ENCODE measurements at places on chromosomes 13 and 19. TPM values are rescaled to one million over a fixed set of nuclear protein-coding genes. Genes with fewer than 3 reads are reported as not detected.
A peak's percentile ranks its signal among the peaks of the same experiment; 100 is the strongest.

DNA sequence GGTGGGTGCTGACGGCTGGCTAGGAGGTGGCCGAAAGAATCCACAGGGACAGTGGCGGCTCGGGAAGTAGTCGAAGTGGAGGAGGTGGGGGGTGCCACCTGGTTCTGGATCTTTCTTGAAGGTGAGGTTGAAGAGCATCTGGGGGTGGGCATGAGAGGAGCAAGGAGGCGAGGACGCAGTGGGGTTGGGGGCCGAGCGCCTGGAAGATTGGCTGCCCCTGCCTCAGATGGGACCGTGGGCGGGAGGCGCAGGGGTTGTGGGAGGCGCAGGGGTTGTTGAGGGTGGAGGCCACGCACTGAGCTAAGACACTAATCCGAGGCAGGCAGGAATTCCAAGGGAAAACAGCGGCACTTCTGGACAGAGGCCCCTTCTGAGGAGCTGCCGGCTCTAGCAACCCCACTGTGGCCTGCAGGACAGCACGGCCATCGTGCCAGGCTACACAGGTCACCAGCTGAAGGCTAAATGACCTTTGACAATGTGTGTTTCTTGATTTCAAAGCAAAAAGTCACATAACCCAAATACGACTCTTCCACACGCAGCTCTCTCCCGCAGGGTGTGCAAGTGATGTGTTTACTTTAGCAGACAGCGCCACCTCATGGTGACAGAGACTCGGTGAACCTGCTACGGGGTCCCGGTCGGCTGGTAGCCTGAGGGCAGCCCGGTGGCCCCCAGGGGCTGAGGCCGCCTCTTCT, 44.1 kb upstream of the RANBP3 start:
- peak; percentile 71 for DNase-seq

DNA sequence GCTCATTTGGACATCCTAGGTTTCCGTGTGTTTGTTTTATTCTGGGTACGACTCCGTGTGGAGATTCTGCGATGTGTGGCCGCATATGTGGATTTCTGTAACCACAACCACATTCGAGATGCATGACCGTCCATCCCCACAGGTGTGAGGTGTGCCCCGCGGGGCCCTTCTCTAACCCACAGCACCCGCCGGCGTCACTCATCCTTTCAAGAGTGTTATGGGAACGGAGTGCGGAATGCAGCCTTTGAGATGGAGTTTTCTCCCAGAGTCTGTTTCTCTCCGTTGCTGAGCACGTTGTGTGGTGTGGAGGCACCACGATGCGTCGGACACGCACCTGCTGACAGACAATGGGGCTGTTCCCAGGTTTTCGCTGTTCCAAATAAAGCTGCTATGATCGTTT, 40.0 kb downstream of the C13orf46 start:
- no peak for DNase-seq

GRCh38 chr13:54150851-54151250, 1122.2 kb downstream of the OLFM4 start:
- no peak for DNase-seq

GRCh38 chr13:31036731-31037695, 104.6 kb downstream of the TEX26 start:
- DNase-seq, result no peak

Gene KCNJ14
- 1.4 TPM for total RNA-seq

Gene HTR2A
- total RNA-seq, result not detected

Gene OLFM2
- 0.91 TPM for total RNA-seq

DNA sequence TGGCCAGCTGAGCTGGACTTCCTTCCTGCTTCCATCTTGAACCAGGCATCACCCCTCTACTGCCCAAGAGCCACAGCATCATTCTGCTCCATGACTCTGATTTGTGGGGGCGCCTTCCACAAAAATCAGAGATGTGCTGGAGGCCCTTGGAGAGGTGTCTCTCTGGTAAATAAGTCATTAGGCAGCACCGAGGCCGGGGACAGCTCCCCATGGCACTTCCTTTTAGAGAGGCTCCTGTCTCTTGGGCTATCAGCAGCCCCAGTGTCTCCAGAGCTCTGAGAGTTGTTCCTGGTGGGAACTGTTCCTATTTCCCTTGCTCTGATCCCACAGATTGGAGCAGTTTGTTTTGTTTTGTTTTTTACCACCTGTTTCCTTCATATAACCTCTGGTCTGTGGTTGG, 19.9 kb downstream of the NWD1 start:
- DNase-seq, result no peak

GRCh38 chr13:42119041-42119440, 70.6 kb downstream of the DGKH start:
- no peak for DNase-seq

- no peak for DNase-seq
Observed at GRCh38 chr13:61202042-61202441, 213.6 kb downstream of the PCDH20 start.

- no peak for DNase-seq
Observed at GRCh38 chr13:93552596-93552995, 326.0 kb downstream of the GPC6 start.

Gene LRRC8E
- 1.6 TPM for total RNA-seq

- DNase-seq, result no peak
Observed at GRCh38 chr13:28623782-28624706, 34.9 kb upstream of the POMP start.

Gene CEACAM3
- not detected for total RNA-seq

GRCh38 chr19:57747472-57747807, 825 bp downstream of the ZNF776 start:
- no peak for DNase-seq

DNA sequence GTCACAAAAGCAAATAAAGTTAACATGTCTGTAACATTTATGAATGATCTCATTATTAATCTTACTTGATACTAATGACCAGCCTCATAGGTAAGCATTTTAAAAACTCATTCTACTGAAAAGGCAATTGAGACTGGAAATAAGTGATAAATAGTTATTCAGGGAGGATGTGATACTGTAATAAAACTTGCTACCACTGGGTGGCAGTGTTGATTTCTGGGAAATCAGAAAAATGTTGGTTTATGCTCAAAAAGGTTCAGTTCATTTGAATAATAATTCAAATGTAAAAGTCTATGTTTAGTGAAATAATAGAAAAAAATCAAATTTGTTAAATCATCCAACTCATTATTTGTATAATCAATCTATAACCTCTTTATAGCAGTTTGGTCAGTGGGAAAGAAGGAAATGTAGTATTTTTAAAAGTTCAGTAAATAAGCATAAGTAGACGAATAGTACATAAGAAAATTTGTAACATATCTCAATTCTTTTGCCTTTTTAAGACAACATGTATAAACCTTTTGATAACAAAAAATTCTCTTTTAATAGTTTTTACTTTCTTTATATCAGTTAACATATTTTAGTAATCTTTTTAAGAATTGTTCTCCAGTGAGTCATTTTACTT, 9.6 kb downstream of the ABHD13 start:
- DNase-seq, result peak; percentile 55

- DNase-seq, result peak; percentile 83
Observed at GRCh38 chr13:43804461-43805070, 17.8 kb upstream of the ENOX1 start.

DNA sequence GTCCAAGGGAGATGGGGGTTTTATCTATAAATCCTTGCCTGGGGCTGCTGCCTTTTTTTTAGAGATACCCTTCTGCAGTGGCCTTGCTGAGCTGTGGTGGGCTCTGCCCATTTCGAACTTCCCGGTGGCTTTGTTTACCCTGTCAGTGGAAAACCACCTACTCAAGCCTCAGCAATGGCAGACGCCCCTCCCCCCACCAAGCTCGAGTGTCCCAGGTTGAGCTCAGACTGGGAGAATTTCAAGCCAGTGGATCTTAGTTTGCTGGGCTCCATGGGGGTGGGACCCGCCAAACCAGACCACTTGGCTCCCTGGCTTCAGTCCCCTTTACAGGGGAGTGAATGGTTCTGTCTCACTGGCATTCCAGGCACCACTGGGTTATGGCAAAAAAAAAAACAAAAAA, 21.6 kb downstream of the LGALS13 start:
- DNase-seq, result no peak

GRCh38 chr19:10643968-10644259, 10.2 kb upstream of the ILF3 start:
- DNase-seq, result peak; percentile 23

Gene PTPRS
- total RNA-seq, result 16.1 TPM

Gene ZNF471
- 3.1 TPM for total RNA-seq

DNA sequence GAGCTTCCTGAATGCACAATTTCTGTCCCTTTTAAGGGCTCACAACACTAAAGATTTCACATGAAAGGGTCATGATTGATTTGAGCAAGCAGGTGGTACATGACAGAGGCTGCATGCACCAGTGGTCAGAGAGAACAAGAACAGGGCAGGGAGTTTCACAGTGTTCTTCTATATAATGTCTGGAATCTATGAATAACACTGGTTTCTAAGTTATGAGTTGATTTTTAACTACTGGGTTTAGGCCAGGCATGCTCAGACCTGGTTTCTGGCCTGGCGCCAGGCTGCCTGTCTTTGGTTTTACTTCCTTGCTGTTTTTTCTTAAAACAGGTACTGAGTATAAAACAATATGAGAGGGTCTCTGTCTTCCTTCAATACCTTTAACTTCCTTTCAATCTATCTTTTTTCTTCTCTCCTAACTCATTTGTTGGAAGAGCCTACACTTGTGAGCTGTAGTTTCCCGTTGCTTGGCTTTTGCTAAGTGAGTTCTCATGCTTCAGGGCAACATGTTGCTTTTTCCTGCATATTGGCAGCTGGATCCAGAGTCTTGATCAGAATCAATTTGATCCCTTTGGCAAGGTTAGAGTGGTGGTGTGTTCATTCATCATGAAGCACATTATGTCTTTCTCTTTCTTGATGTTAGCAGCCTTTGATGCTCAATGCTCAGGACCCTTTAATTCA, 38.5 kb upstream of the FGF14 start:
- no peak for DNase-seq

DNA sequence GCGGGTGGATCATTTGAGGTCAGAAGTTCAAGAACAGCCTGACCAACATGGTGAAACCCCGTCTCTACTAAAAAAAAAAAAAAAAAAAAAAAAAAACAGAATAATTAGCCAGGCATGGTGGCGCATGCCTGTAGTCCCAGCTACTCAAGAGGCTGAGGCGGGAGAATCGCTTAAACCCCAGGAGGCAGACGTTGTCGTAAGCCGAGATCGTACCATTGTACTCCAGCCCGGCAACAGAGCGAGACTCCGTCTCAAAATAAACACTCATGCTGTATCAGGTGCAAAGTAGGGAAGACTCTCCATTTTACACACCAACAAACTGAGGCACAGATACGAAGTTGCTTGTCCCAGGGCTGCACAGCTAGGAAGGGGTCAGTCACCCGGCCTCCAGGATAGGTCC, 15.6 kb downstream of the TLE6 start:
- DNase-seq, result no peak

- DNase-seq, result no peak
Observed at GRCh38 chr19:16319481-16319880, 5.1 kb upstream of the KLF2 start.

Gene IZUMO2
- not detected for total RNA-seq

DNA sequence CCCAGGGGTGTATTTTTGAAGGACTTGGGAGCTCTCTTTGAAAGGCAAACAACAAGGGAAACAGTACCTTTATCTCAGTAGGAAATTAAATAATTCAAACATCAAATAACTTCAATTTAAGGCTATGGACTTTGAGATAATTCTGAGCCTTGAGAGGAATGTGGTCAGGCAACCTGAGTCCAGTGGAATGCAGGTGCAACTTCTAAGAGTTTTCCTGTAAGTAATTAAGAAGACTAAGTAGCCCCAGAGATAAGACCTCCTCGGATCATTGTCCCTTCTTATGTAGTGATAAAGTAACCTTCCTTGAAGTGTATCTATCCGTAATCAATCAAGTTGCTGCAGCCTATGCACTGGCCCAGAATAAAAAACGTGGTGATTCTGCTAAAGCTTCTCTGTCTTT, 29.2 kb downstream of the ZNF701 start:
- no peak for DNase-seq

Gene LRFN3
- total RNA-seq, result 17.3 TPM

Gene NMRK2
- total RNA-seq, result not detected

DNA sequence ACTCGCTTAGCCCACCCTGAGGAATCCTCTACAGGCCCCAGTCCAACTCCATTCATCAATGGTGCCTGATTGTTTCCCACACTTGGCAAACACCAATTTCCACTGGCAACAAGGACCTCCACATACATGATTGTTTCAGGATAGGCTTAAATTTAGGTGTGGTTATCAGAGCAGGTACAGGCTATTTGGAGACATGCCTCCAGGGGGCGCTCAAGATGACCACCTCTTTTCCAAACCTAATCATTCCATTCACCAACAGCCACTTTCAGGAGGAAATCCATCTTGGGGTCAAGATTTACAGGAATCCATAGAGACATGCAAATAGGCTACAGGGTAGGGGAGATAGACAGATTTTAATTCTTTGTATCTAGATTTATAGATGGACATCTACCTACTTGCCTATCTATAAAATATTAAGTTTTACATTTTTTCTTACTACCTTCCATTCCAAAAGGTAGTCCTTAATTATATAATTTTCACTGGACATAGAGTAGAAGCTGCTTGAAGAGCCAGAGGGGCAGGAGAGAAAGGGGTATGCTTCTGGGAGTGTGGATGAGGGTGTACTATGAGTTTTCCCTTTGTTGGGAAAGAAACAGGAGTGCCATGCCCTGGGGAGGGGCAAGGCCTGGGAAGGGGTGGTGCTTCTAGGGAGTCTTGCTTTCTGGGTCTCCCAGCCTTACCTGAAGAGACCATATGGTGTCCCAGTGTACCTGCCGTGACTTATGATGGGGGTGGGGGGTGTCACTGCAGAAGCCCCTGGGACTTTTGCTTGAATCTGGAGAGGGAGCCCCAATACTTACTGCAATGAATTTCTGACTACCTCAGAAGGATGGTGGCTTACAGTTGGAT, 14.1 kb upstream of the PCDH8 start:
- DNase-seq, result peak; percentile 15
